ENCODE measurements at places on chromosomes 1 and 21.

DNA sequence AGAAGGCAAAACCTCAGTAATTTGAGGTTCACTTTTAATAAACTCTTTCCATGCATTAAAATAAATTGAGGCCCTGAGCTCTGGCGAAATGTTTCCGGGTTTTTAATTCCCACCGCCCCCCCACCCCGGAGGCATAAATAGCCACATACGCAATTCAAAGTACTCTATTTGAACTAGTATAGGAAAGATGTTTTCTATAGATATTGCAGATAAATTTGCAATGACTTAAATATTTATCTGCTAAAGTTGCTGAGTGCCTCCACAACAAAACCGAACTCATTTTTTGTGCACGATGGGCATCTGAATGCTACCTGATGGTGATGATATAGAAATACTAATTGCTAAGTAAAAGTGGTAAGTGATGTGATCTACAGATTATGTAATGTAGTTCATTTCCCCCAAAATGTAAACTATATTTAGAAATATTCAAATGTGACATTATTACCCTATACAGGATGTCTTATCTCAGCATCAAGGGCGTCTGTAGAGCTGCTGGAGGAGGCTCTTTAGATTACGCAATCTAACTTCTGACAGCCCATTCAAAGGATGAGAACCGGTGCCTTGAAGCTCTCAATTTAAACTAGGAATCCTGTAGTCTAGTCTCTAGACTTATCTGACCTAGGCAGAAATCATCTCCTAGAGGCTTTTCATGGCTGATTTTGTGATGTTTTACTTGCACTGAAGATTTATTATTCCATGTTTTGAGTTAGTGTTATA, 8.5 kb downstream of the IRF2BP2 start:
- peak; percentile 82 for DNase-seq

GRCh38 chr21:45502006-45502345, 40.3 kb downstream of the SLC19A1 start:
- no peak for DNase-seq

DNA sequence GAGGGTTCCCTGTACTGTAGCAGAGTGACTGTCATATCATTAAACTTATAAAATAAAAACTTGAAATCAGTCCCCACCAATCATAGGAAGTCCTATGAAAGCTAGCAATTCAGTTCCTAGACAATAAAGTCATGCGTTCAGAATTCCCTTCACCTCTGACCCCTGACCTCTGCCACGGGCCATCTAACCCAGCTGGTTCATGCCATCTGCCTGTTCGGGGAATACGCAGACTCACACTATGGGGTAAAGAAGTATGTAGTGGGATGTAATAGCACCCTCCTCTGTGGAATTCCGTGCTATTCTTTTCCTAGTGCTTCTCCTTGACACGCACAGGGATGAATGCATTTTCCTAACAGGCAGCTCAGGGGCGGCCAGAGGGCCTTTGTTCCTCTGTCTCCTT, 2.1 kb downstream of the GSTM4 start:
- DNase-seq, result peak; percentile 0

GRCh38 chr1:84376000-84376910, 22.0 kb upstream of the DNASE2B start:
- DNase-seq, result no peak

DNA sequence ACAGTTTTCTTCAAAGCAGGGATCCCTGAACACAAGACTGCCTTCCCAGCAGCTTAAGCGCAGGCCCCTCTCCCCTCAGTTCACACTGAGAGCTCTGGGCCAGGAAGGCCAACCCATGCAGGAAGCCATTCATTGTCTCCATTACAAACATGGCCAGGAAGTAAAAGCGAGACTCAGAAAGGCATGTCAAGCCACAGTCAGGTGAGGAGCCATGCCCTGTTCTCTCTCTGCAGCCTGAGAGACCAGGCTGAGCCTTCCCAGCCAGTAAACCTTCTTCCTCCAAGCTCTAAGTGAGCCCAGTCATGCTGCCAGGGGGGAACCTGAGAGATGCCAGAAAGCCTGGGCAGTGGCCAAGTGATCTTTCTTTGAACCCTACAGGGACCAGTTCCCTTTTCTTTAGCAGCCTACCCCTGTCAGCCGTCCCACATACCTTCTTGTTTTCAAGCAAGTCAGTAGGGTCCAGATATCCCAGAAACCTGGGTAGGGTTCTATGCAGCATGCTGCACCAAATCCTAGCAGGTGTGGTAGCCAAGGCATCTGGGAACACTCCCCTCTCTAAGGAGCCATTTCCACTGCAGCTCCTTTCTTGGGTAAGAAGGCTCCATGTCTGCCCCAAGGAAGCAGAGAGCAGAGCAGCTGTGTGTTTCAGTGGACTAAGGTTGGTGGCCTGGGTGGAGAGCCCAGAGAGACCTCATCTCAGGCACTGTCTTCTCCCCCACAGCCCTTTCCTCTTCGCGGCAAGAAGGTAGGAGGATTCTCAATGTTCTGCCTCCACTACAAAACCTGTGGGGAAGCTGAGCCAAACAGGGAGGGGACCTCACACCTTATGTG, 977 bp downstream of the TRAF3IP3 start:
- DNase-seq, result peak; percentile 84
